ENCODE measurements at places on chromosomes 5 and 9.

DNA sequence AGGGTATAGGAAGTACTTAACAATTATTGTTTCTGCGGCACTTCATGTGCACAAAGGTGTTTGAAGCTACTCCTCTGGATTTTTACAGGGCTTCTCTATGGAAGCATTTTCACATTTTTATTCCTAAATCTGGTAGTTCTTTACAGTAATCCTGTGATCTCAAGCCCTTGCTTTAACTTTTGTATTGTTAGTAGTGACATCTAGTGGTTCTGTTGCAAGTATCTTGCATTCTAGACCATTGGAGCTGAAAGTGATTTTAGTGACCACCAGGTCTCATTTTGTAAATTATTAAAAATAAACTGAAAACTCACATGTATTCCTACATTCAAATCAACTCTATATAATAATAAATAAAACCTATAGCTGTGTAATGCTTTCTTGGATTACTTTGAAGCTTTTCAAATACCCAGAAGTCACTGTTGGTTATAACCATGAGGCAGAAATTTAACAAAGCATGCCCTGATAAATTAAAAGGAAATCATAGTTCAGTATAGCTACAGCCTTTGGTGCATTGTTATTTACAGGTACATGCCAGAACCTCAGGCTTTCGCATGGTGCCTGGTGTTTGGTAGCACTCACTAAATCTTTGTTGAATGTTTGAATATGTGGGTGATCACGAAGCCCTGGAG lies 18.9 kb downstream of the RPS23 start:
- no peak for DNase-seq

GRCh38 chr9:131667576-131667975 lies 72.3 kb downstream of the RAPGEF1 start:
- no peak for DNase-seq

- DNase-seq, result no peak
Observed at GRCh38 chr5:167947306-167947705, 344.1 kb upstream of the WWC1 start.

- DNase-seq, result no peak
Observed at GRCh38 chr5:37111426-37112382, 137.5 kb downstream of the CPLANE1 start.

GRCh38 chr9:134898319-134898718 lies 17.7 kb downstream of the FCN2 start:
- DNase-seq, result no peak

GRCh38 chr5:80468131-80468530 lies 19.8 kb upstream of the FAM151B start:
- no peak for DNase-seq

- no peak for DNase-seq
Observed at GRCh38 chr9:110133059-110133458, 74.9 kb downstream of the C9orf152 start.

DNA sequence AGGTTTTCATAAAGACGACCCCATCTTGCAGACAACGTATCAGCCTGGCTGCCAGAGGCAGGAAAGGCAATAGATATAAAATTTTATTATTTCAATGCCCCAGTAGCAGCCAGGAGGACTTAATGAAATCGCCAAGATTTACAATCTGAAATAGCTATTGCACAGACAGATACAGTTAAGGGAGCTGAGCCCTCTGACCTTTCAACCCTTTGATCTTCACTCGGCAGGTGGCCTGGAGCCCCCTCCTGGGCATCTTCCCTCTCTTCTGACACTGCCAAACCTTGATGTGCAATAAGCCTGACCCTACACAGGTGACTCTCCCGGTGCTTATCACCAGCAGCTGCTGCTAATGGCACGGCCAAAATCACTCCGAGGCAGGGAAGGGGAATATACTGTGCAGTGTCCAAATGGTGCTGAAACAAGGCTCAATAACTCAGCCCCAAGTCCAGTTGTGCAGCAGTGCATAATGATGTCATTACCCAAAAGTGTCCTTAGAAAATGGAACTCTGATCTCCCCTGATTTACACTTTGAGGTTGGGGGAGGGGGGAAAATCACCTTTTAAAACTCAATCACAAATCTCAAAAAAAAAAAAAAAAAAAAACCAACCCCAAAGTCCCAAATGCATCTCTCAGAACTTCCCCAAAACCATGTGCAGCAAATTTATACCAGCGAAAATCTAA lies 242.0 kb downstream of the CRB2 start:
- no peak for DNase-seq

DNA sequence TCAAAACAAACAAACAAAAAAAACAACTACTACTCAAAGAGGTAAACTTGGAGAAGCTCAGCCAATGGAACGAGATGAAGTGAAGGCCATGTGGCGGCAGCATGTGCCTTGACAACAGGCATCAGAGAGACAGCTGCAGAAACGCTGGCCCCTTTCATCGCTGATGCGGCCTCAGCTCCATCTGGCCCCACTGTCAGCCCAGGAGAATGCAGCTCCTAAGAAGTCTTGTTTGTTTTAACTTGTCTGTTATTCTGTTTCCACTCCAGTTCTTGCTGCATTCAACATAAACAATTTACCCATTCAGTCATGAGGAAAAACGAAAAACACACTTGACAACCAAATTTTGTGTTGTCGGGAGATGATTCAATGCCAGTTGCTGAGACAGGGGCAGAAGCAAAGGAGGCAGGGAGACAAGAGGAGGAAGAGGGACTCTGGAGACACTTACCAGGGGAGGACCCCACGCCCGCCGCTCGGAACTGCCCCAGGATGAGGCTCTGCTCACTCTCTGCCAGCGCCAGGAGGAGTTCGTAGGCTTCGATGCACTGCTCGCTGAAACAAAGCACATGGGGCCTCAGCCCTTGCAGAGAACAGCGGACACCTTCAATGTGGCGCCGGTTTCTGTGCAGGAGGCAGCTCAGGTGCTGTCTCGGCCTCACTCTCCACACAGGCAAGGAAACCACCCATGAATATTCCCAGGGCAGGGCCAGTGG lies 91.2 kb downstream of the DCP2 start:
- no peak for DNase-seq

GRCh38 chr9:134570151-134570621 lies 71.4 kb upstream of the COL5A1 start:
- peak; percentile 72 for DNase-seq

GRCh38 chr9:38057416-38058195 lies 11.4 kb downstream of the SHB start:
- no peak for DNase-seq

GRCh38 chr5:126801992-126802294 lies 25.0 kb downstream of the LMNB1 start:
- peak; percentile 45 for DNase-seq

DNA sequence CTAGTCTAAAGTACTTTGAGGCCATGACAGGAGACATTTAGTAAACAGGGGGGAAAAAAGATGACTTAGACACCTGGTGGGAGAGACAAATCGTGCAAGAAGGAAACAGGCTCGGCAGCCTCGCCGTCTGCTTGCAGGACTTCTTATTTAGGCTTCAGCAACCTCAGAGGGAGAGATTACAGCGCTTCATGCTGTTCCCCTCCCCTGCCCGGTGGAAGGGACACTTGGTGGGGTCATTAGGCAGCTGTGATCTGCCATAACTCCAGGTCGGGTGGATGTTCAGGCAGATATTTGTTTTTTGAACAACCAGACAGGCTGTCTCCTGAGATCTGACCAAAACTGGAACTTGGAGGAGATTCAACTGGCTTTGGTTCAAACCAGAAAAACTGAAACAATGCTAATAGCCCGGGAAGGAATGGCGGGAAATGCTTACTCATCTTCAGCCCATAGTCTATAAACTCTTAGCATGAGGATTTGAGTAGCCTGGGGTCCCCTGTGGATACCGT lies 38.1 kb upstream of the CD180 start:
- peak; percentile 81 for DNase-seq

- peak; percentile 41 for DNase-seq
Observed at GRCh38 chr5:149317281-149318048, 27.8 kb upstream of the GRPEL2 start.

DNA sequence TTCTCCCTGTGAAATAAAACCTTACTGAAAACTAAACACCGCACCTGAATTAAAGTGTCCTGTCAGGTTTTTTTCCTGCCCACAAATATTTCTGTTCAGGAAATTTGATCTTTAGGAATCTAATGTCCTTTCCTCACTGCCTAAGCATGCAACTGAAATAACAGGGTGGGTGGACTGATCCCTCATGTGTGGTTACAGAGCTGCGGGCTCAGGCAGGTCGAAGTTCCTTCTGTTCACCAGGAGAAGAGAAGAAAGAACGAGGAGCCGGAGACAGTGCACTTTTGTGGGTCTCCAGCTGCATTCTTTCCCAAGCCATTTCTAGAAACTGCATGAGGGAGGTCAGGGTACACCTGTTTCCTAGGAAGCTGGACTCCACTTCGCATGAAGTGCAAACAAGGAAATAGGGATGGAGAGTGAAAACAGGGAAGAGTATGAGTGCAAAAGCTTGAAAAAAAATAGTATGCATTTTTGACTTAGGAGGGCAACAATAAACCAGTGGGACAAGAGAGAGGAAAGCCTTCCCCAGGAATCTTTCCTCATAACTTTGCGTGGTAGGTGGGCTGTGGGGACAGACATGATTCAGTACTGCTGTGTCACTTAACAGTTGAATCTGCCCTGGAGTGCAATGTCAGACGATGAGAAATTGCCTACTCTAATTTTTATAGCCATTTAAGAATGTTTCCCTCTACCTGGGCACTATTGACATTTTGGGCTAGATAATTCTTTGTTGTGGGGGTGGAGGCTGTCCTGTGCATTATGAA lies 60.3 kb downstream of the GCNT1 start:
- no peak for DNase-seq

GRCh38 chr5:38234737-38235136 lies 23.6 kb upstream of the EGFLAM start:
- DNase-seq, result no peak

DNA sequence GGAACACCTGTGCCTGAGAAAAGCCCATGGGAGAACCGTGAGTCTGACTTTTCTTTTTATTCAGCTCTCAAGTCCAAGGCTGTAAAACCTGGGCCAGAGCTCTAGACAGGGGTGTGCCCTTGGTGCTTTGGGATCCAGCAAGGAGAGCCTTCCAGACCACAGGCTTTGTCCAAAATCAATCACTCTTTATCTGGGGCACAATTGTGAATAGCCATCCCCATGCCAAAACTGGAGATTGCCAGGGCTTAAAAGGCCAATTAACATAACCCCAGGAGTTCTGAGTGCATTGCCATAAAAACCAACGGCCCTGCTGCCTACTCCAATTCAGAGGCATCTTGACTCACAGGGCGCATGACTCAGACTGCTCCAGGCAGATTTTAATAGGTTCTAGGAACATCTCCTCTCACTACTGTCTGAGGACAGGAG lies 391.8 kb downstream of the ARHGEF28 start:
- peak; percentile 51 for DNase-seq

GRCh38 chr5:148860599-148860998 lies 34.2 kb downstream of the ADRB2 start:
- DNase-seq, result no peak

GRCh38 chr5:109714592-109714991 lies 24.9 kb downstream of the MAN2A1 start:
- DNase-seq, result no peak

GRCh38 chr5:162196351-162196750 lies 128.8 kb downstream of the GABRG2 start:
- DNase-seq, result no peak

DNA sequence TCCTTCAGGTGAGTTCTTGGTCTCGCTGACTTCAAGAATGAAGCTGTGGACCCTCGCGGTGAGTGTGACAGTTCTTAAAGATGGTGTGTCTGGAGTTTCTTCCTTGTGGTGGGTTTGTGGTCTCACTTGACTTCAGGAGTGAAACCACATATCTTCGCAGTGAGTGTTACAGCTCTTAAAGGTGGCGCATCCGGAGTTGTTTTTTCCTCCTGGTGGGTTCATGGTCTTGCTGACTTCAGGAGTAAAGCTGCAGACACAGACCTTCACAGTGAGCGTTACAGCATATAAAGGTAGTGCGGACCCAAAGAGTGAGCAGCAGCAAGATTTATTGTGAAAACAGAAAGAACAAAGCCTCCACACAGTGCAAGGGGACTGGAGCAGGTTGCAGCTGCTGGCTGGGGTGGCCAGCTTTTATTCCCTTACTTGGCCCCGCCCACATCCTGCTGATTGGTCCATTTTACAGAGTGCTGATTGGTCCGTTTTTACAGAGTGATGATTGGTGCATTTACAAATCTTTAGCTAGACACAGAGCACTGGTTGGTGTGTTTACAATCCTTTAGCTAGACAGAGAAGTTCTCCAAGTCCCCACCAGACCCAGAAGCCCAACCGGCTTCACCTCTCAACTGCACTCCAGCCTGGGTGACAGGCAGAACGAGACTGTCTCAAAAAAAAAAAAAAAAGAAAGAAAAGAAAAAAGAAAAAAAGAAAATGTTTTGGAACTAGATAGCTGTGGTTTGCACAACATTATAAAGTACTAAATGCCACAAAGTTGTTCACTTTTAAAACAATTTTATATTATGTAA lies 9.1 kb upstream of the ERMP1 start:
- DNase-seq, result no peak

DNA sequence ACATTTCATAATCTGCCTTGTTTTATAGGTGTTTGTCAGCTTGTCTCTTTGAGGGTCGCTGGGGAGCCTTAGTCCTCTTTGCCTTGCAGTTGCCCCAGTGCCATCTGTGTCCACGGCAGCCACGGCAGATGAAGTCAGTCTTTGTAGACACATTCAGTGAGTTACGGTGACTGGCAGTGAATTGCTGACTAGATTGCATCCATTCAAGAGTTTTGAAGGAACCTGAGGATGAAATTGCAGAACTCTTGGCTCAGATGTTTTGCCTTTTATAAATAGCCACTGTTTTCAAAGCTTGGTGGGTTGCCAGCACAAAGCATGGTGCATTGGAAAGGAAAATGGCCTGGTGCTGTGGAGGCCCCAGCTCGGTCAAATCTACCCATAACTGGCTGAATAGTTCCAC lies 125.6 kb downstream of the TRIO start:
- no peak for DNase-seq

DNA sequence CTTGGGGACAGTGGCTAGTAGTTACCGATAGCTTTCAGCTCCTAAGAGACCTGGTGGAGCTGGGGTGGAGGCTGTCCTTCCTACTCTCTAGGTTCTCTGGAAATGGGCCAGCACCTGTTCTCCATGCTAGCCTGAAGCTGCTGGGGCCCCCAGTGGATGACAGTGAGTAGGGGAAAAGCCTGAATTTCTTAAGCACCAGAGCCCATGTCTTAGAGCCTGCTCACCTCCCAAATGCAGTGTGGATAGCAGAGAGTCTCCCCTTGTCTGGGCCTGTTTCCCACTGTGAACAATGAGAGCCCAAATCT lies 105.8 kb downstream of the DAB2IP start:
- DNase-seq, result no peak

- no peak for DNase-seq
Observed at GRCh38 chr5:81359108-81359507, 34.8 kb downstream of the ACOT12 start.

Data from stromal cell of bone marrow (primary cell).